ENCODE measurements at places on chromosomes 3 and 15.

- no peak for DNase-seq
Measured at GRCh38 chr3:35592589-35593295, 46.6 kb upstream of the ARPP21 start.

DNA sequence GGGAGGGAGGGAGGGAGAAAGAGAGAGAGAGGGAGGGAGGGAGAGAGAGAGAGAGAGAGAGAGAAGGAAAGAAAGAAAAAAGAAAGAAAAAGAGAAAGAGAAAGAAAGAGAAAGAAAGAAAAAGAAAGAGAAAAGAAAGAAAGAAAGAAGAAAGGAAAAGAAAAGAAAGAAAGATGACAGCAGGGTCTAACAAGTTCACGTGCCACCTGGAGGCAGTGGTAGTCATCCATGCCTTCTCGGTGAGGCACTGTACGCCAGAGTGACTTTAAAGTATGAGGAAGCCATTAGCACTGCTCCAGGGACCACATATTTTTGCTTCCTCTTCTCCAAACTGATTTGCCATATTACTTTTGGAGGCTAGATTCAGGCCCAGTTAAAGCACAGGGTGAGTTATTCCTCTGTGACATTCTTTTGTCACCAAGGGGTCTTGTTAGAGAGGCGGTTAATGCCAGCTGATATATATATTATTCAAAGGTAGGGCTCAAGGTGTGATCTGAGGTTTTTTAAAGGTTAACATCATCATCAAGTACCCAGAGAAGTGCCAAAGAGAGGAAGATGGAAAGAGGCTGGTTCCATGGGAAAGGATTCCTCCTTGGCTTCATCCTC is at the start of gene HTR3D:
Gene HTR3D, plus strand, starts transcription at position 556 of the 606 bp plus-strand sequence. Its CDS starts 0 bp downstream, at position 556.
- DNase-seq, result peak; percentile 25

GRCh38 chr3:77222701-77223100 is 182.8 kb downstream of the ROBO2 start:
- DNase-seq, result no peak

DNA sequence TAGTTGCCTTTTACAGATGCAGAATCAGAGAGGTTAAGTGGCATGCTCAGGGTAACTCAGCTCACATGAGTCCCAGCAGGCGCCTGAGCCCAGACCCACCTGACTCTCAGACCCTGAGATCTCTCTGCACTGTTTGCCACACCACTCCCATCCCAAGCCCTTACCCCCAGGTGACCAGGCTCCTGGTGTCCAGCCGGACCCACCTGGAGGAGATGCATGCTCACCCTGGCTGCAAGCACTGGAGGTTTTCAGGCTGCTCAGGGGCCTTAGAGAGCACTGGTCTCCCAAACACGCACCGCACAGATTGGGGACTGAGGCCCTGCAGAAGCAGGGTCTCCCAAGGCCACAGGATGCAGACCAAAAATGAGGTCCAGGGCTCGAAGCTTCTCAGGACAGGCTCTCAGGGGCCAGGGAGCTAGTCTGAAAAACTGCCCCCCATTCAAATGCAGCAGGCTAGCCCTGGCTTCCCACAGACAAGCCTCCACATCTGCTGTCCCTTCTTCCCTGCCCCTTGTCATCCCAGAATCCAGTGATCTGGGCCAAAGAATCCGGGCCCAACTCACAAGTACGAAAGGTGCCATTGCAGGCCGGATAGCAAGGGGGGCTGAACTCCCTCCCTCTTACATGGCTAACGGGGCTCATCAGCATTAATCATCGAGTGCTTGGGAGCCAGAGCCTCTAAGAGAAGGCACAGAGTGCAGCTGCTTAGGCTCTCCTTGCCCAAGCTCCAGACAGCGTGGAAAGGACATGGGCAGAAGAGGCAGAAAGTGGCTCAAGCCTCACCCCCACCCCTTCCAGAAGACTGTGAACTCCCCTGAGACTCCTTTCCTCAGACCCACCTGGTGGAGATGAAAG is 90.2 kb upstream of the PRR20G start:
- no peak for DNase-seq

GRCh38 chr3:183161552-183162336 is 790 bp downstream of the LAMP3 start:
- DNase-seq, result peak; percentile 43

- DNase-seq, result no peak
Measured at GRCh38 chr3:45890405-45890804, 4.1 kb downstream of the CCR9 start.

GRCh38 chr3:55939287-55939686 is 452.2 kb upstream of the WNT5A start:
- DNase-seq, result no peak

GRCh38 chr15:58454950-58455401 is 23.2 kb downstream of the LIPC start:
- no peak for DNase-seq

DNA sequence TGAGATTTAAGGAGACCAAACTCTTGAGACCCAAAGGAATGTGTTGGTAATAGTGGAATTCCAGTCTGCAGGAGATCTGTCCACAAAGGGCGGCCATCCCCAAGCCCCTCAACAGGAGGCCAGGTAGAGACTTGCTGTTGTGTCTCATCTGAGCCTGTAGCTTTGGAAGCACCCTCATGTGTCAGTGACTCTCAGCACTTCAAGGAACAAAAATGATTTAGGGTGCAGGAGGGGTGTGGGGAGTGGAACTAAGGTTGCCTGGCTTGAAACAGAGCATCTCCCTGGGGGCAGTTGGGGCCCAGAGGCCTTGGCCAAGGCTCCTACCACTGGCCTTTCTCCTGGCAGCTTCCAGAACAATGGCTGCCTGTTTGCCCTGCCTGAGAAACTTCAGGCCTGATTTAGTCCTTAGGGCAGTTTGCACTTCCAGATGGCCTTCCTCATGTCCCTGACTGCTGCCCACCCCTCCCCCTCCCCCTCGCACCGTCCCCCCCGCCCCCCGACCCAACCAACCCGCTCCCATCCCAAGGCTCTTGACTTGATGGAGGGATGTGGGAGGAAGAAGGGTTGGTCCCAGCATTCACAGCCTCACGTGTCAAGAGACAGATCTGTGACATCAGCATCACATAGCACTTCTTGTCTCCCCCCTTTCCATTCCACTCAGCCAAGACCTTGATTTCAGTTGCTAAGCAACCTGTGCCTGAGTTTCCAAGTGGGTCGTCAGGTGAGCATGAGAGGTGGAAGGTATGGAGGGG is 77.1 kb downstream of the CORO2B start:
- DNase-seq, result no peak

- no peak for DNase-seq
Measured at GRCh38 chr3:71478568-71478967, 105.0 kb downstream of the FOXP1 start.

DNA sequence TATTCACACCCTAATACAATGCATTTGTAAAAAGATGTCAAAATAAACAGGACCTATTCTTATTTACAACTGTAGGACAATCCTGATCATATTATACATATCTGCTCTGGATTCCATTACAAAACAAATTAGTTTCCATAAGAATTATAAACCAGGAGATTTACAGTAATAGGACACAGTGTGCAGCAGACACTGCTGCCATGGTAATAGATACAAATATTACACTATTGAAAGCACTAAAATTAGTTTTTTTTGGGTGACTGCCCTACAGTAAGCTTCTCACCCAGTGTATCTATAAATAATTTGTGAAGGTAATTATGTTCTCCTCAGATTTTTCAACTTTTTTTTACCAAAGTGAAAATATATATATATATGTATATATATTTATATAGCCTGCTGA is 47.9 kb downstream of the USF3 start:
- DNase-seq, result no peak

GRCh38 chr3:118526758-118527513 is 507.7 kb downstream of the IGSF11 start:
- no peak for DNase-seq

DNA sequence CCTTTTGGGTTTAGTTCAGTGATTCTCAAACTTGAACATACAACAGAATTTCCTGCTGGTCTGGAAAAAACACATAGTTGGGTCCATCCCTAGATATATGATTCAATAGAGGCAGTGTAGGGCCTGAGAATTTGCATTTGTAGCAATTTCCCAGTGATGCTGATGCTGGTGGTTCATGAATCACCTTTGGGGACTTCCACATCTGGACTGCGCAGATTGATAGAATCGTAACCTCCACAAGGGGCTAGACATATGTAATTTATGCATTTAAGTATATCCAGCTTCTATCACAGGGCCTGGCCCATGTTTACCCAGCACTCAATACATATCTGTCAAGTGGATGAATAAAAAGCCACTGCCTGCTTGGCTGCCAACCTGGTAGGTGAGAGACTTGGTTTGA is 33.8 kb upstream of the SUCLG2 start:
- no peak for DNase-seq

GRCh38 chr15:39685999-39686613 is 96.5 kb downstream of the FSIP1 start:
- DNase-seq, result peak; percentile 41

DNA sequence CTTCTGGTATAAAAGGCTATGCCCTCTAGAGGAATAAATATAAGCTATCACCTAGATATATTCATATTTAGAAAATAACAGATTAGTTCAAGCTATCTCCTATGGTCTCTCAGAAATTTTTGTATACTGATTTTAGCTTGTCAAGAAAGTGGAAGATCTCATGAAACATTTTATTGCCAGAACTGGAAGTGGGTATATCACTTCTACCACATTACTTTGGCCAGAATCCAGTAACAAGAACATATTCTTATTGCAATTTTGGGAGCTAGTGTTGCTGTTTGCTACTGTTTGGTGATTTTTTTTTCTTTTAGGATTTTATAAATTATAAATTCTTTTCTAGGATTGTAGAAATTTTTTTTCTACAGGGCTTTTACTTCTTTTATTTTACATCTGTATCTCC is 14.2 kb upstream of the DIPK2A start:
- no peak for DNase-seq

DNA sequence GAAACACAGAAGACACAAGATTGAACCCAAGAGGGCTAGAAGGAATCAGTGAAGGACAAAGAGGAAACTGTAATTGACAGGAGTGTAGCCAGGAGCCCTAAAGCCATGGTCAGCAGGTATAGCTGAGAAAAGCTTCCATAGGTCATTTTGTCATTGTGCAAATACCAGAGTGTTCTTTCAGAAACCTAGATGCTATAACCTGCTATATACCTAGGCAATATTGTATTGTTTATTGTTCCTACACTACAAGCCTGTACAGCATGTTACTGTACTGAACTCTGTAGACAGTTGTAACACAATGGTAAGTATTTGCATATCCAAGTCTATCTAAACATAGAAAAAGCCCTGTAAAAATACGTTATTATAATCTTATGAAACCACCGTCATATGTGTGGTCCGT is 119.3 kb upstream of the LRRFIP2 start:
- no peak for DNase-seq
